ENCODE measurements at places on chromosomes 3 and 15.

DNA sequence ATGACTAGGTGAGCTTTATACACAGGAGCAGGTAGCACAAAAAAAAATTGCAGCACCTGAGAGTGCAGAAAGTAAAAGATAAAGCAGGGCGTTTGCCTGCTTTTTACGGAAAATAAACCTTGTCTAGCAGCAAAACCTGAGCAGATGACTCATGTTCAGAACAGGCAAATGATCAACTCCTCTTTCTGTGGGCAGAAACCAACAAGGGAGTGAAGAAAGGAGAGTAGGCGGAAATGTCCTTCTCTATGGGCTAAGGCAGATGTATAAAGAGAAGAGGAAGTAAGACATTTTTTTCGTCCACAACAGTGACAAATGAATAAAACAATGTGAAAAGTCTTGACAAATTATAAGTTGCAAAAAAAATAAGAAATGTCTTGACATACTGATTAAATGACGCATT, 24.5 kb upstream of the GMNC start:
- no peak for DNase-seq

GRCh38 chr15:63946524-63947065, 99.7 kb downstream of the DAPK2 start:
- DNase-seq, result no peak

DNA sequence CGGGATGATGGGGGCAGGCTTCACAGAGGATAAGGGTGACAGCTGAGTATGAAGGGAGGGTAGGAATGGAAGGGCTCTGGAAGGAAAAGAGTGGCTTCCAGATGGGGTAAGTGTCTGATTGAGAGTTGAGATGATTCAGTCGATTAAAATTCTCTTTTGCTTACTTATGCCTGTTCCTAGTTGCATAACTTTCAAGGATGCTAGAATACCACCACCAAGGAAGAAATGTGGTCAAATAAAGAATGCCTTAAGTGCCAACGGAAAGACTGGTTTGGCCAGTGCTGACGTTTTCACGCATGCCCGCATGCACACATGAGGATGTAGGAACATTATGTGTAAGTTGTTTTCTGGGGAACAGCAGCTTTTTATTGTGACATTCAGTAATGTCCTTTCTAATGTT, 263.4 kb upstream of the WNT5A start:
- DNase-seq, result no peak

DNA sequence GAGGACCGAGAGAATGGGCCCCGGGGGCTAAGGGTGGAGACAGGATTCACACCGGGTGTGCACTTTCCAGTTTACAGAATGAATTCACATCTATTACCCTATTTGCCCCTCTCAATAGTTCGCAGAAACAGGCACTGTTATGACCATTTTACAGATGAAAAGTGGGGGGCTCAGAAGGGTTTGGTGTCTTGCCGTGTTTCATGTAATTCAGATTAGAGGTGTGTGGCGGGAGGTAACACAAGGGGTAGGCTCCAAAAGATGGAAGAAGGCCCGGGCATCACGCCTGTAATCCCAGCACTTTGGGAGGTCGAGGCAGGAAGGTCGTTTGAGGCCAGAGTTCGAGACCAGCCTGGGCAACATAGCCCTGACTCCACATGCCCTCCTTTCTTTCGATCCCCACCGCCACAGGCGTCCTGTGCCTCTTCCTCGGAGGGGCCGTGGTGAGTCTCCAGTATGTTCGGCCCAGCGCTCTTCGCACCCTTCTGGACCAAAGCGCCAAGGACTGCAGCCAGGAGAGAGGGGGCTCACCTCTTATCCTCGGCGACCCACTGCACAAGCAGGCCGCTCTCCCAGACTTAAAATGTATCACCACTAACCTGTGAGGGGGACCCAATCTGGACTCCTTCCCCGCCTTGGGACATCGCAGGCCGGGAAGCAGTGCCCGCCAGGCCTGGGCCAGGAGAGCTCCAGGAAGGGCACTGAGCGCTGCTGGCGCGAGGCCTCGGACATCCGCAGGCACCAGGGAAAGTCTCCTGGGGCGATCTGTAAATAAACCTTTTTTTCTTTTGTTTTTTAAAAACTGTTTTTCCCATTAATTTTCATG, 3.4 kb downstream of the DUOXA2 start:
- peak; percentile 75 for DNase-seq

DNA sequence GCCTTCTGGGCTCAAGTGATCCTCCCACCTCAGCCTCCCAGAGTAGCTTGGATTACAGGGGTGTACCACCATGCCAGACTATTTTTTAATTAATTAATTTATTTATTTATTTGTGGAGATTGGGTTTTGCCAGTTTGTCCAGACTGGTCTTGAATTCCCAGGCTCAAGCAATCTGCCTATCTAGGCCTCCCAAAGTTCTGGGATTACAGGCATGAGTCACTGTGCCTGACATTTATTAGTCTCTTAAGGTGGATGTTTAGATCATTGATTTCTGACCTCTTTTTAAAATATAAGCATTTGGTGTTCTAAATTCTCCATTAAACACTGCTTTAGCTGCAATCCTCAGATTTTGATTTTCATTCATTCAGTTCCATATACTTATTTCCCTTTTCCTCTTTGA, 15.6 kb downstream of the FBXW12 start:
- DNase-seq, result no peak

GRCh38 chr3:190105876-190106275, 14.8 kb downstream of the P3H2 start:
- no peak for DNase-seq

DNA sequence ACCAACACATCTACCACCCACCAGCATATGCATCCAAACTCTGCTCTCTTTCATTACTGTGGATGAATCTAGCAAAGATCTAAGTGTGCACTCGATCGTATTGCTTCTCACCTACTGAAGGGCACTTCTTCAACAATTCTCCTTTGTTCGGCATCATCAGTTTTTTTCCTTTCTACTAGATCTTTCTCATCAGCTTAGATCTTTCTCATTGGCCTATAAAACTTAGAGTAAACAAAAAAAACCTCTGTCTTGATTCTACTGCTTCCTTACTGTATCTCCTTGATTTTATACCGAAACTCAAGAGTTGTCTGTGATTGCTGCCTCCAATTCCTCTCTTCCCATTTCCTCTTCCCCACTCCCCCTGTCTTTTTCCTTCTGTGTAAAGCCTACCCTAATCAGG, 36.1 kb upstream of the TIPARP start:
- no peak for DNase-seq

GRCh38 chr3:66629150-66629981, 128.5 kb upstream of the LRIG1 start:
- DNase-seq, result no peak

DNA sequence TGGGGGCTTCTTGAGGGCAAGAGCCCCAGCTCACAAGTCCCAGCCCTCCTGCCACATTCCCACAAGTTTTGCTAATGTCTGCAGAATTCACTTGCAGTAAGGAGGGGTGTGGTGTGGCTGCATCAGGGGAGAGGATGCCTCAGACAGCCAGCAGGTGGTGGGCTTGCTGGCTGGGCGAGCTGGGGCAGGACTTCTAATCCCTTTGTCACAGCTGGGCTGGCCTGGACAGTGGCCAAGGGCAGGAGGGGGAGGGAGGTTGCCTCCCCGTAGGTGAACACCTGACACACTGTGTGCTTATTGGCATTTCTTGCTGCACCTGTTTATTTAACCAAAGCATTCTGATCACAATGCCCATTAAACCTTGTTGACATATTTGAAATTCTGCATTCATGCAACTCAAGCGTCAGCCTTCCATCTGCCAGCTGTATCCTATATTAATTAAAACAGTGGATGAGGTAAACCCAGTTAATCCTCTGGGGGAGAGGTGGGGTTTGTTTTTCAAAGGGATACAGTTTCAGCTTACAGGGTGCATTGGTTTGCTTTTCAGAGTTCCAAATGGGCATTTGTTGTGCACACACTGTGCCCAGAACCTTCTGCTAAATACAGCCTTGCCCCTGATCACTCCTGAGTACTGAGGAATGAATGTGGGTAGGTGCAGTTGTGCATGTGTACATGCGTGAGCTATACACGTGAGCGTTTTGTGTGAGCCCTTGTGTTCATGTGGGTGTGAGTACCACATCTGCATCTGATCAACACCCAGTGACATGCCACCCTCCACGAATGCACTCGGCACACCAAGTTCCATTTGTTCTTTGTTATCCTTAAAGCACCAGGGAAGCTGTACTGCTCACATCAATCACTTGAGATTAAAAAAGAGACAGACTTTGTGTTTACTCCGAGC, 268.7 kb downstream of the XXYLT1 start:
- peak; percentile 87 for DNase-seq

DNA sequence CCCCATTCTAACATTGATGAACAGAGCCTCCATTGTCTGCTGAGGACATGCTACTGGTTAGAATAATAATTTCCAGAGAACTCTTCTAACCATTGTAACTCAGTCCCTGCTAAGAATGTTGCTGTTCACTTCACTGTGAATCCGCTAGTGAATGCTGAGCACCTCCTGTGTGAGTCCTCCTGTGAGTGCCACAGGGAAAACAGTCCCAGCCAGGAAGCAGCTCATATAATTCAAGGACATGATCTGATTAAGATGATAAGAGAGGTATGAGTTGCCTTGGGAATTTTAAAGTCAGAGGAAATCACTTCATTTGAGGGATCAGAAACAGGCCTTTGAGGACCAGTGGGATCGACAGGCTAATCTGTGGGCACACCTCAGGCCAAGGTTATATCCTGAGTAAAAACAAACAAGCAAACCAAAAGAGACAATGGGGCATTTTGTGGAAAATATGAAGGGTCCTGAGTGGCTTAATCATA, 33.9 kb upstream of the GPR160 start:
- no peak for DNase-seq

DNA sequence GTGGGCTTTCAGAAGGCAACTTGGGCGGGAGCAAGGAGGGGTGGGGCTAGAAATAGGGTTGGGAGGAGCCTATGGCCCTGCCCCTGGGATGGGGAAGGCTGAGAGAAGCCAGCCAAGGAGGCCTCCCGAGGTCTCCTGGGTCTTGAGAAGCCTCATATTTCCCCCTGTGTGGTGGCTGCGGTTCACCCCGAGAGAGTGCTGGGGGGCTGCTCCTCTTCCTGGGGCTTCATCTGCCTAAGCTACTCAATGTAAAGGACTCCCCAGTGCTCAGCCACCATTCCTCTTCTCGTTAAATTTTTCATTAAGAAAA, 174.3 kb downstream of the SMAD6 start:
- no peak for DNase-seq

DNA sequence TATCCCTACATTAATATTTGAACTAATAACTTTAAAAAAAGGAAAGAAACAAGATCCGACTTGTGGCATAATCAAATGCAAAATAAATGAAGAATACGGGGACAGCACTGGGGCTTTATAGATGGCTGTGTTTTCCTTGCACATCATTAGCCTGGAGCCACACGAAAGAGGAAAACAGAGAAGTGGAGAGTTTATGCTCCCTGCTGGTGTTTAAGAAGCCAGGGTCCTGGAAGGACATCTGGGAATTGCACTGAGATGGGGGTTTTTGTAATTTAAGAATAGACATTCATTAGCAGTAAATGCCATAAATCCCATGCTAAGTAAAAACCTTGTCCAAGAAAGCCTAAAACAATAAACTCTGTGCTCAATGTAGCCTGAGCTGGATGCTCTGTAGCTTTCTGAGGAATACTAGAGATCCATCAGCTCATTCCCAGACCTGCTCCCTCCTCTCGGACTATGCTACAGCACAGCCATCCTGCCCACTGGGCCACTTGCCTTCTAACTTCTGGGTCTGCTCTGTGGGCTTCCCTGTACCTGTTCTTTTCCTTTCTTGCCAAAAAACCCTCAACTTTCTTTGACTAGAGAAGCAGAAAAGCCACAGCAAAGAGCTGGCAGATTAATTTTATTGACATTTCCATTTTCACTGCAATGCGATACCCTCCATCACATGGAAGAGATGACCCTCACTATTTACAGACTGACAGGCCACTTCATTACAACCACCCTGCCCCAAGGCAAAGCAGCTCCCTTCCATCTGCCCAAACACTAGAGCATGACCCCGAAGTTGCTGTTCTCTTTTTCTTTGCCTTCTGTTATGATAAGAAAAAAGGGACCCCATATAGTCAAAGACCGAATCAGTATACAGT, 62.3 kb downstream of the MEIS2 start:
- DNase-seq, result no peak

GRCh38 chr3:126542340-126543241, 16.1 kb downstream of the C3orf22 start:
- peak; percentile 7 for DNase-seq

DNA sequence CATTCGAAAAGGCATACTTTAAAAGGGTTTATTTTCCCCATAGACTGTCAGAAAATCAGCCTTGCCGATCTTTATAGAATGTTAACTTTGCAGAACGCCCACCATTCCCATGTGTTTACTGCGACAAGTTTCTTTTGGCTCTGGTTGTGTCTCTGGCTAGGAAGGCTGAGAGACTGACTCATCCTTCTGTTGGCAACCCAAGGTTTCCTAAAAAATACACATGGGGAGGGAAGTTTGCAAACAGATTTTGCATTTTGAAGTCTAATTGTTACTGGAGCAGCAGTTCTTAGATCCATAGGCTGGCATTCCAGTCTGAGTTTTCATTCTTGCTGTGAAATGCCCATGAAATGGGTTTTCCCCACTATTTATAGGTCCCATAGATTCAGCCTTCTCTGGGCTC, 37.9 kb upstream of the MINAR1 start:
- DNase-seq, result no peak

DNA sequence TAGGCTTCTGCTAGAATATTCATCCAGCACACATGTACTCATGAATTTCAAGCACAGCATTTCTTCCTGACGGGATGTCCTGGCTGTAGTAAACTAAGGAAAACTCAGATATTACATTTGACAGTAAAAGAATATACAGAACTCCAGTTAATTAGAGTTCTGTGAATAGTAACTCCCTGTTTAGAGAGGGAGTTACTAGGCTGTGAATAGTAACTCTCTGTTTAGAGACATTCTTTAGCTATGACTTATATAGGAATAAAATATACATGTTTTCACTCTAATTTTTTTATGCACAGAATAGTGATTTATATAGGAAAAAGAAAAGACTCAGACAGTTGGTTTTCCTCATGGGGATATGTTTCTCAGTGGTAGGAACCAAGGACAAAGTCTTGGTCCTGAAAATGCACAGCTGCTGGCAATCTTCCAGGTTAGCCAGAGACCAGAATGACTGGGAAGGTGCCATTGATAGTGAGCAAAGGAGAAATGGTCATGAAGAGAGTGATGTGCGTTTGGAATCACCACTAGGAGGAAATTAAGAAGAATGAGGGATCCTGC, 480.7 kb upstream of the THBS1 start:
- DNase-seq, result no peak

GRCh38 chr3:111588527-111588926, 6.6 kb downstream of the ZBED2 start:
- DNase-seq, result no peak

All from kidney (tissue), 22 donors.